Stimulated activated CD8-positive, alpha-beta memory T cell treated with anti-CD3 and anti-CD28 coated beads, Interleukin-7, amount 100 ng/mL, for 48 hours (primary cell): ENCODE measurements at places on chromosomes 6 and 20.

DNA sequence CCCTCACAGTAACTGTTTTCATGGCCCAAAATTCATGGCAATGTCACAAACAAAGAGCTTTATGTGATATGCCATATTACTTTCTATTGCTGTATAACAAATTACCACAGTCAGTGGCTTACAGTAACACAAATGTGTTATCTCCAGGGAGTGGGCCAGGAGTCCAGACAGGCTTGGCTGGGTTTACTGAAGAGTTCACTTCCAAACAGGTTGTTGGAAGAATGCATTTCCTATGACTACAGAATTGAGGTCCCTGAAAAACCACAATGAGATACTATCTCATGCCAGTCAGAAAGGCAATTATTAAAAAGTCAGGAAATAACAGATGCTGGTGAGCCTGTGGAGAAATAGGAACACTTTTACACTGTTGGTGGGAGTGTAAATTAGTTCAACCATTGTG is 431.9 kb downstream of the PKHD1 start:
- DNase-seq: no peak

DNA sequence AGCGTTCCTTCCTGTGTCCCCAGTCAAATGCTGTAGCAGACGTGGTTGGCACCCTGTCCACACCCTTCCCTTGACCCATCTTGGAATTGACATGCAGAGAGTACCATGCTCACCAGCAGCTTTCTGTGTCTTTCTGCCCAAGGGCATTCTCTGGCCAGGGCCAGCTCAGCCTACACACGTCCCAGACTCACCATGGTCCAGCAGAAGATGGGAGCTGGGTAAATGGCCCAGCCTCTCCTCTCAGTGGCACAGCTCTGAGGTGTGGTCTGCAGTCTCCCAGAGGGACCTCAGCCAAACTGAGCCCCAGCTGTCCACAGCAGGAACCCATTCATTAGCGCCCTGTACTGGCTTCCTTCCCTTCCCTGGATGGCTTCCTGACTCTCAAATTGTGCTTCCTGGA is 31.1 kb upstream of the BLCAP start:
- no peak for DNase-seq

- no peak for DNase-seq
These were observed 108.0 kb downstream of the SYNDIG1 start for GRCh38 chr20:24577271-24577909.

- DNase-seq: no peak
These were observed 193.5 kb downstream of the SLC24A3 start for GRCh38 chr20:19405958-19406357.

DNA sequence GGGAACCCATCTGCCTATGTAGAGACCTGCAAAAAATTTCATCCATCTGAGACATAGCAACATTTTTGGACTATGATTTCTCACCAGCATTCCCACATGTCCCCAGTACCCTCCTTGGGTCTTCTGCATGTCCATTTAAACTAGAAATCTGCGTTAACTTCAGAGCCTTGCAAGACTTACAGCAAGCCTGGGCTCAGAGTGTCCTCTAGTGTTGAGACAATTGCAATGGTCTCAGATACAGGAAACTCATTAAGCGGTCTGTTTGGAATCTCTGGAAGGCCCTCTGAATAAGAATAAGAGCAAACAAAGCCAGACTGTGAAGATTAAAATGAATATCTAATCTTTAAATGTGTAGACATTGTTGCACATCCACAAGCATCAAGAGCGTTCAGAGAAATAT is 20.5 kb upstream of the PI3 start:
- no peak for DNase-seq

GRCh38 chr6:35391240-35391968 is 49.0 kb downstream of the PPARD start:
- DNase-seq: no peak

DNA sequence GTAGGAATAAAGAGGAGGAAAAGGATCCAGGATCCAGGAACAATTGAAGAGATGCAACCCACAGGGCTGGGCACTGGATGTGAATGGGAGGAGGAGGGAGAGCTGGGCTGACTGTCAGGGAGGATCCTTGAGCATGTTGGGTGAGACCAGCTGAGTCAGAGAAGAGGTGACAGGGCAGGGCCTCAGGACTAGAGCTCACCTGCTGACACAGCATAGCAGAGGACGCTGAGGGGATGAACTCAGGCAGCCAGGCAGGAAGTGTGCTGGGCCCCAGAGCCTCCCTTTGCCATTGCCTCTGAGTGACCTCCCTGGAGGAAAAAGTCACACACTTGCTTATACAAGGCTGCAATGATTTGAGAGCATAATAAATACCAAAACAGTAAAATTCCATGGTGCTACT is 72.3 kb downstream of the ZNF133 start:
- no peak for DNase-seq

DNA sequence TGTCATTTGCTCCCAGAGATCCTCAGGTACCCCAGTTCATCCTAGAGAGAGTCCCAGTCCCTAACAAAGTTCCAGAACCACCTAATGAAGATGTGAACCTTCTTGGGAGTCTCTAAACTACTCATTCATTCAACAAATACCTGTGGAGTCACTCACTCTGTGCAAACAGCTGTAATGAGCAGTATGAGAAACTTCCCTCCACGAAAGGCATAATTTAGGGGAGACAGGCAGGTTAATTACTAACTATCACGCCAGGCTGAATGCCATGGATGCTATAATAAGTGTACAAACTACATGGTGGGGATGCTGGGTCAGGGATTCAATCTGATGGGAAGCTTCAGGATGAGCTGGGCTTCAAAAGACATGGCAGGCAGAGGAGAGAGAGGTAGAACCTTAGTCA is 70.1 kb upstream of the AFDN start:
- DNase-seq: no peak

DNA sequence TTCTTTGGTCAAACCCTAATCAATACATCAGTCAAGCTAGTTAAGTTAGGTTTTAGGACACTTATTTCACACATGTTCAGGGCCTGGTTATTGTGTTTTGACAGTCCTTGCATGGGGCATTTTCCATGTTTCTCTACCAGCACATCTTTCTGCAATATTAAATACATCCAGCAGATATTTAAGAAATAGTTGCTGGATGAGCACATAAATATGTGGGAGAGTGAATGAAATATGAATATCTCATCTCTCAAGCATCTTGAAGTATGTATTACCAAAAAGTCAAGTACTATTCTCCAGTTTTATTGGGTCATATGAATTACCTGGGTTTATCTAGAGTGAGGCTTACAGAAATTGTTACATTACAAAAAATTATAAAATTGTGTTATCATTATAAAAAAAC is 621.9 kb upstream of the GJE1 start:
- no peak for DNase-seq

DNA sequence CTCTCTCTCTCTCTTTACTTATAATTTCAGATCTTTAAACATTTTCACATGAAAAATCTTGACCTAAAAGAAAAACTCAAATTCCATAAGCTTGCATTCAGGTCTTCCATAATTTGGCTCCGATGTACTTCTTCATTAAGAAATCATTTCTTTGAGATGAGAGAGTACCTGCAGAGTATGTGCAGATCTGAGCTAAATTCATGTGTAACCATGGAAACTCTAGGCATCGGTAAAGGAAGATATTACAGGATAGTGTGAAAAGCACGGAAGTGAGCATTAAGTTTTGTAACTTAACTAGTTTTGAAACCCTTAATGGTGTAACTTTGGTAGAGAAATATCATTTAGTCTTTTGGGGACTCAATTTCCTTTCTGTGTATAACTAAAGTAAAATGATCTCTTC is 295.9 kb upstream of the SOX4 start:
- no peak for DNase-seq

GRCh38 chr20:25632940-25633790 is 9.4 kb upstream of the NANP start:
- no peak for DNase-seq

DNA sequence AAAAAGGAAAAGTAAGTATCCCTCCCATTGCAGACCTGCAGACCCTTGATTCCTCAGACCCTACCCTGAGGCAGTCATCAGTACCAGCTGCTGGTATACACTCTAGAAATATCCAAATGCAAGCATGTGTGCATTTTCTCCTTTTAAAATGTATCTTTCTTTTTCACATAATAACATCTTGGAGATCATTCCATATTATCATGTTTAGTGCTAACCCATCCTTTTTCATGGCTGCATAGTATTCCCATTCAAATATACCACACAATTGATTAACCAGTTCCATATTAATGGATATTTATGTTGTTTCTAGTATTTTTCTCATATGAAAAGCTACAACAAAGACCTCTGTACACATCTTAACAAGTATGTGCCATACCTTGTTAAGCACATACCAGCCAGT is 70.8 kb downstream of the BLOC1S5 start:
- DNase-seq: no peak

- DNase-seq: no peak
These were observed 85.8 kb upstream of the CCDC167 start for GRCh38 chr6:37585523-37585905.

DNA sequence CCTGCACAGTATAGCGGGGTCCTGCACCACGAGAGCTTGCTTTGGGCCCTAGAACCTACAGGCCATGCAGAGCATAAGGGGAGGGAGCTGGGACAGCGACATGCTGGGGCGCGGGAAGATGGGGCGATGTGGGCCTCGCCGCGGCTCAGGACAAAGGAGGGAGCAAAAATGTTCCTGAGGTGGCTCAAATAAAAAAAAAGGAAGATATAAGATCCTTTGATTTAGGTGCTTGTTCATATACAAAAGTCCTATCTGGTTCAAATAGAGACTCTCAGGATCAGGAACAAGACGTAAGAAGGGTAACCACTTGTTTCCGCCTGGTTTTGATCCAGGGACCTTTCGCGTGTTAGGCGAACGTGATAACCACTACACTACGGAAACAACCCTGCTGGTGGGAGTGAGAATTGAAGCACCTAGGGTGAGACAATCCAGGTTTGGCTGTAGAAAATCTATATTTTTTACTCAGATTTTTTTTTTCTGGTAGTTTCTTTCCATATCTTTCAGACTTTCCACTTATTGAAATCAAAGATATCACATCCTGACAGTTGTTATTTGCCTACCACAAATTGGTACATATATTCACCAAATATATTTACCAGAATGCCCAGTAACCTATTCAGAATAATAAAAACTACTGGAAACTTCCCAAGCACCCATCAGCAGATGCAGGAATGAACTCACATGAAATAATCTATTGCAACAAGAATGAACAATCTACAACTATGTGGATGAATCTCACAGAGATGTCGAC is 177.9 kb upstream of the ZNF184 start:
- DNase-seq: no peak

- no peak for DNase-seq
These were observed 45.1 kb downstream of the MAFB start for GRCh38 chr20:40643891-40644290.

- no peak for DNase-seq
These were observed 334.7 kb upstream of the RNF24 start for GRCh38 chr20:4350096-4350495.

DNA sequence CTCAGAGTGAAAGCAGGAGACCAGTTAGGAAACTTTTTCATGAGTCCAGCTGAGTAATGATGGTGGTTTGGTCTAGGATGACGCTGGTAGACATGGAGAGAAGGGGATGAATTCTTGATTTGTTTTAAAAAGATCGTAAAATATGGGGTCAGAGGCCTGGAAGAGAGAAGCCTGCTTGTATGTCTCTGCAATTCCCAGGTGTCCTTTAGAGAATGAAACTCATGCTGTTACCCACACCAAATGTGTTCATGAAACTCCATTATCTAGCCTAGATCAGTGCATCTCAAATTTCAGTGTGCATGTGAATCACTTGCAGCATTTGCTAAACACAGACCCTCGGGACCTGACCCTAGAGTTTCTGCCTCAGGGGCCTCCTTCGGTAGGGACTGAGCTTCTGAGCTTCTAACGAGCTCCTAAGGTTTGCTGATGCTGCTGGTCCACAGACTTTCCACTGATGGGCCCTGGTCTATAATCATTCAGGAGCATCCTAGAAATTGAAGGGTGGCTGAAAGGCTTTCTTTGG is 302.0 kb upstream of the PLCB4 start:
- no peak for DNase-seq

DNA sequence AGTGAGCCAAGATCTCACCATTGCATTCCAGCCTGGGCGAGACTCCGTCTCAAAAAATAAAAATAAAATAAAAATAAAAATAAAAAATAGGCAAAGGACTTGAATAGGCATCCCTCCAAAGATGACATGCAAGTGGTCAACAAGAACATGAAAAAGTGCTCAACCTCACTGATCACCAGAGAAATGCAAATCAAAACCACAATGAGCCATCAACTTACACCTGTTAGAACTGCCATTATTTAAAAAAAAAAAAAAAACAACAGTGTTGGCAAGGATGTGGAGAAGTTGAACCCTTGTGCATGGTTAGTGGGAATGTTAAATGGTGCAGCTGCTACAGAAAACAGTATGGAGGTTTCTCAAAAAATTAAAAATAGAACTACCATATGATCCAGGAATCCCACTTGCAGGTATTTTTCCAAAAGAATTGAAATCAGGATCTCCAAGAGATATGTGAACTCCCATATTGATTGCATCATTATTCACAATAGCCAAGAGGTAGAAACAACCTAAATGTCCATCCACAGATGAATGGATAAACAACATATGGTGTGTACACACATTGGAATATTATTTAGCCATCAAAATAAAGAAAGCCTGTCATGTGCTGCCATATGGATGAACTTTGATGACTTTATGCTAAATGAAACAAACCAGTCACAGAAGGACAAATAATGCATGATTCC is 2.8 kb downstream of the C20orf203 start:
- no peak for DNase-seq

DNA sequence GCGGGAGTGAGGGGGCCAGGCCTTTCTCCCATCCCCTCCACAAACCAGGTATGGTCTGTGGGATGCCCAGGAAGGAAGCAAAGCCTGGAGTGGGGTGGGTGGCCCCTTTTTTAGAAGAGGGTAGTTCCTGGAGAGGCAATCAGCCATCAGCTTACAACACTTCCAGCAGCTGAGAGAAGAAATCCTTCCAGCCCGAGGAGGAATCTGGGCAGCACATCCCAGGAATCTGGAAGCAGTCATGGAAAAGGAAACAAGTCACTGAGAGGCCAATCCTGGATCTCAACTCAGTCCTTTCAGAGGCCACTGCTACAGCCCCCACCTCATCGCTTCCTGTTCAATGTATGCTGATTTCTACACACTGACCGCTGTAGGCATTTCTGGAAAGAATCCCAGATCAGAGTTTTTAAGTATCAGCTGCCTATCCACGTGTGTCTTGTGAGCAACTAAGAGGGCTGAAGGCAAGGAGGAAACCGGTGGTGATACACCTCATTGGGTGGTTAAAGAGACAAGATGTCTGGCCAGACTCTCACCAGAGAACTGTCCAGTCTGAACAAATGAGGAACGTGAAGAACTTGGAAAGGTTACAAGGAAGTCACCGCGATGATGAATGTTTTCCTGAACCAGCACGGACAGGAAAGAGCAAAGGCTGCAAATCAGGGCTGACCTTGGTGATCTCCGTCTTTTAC is 92.9 kb upstream of the SHLD1 start:
- DNase-seq: no peak

- no peak for DNase-seq
These were observed 22.4 kb upstream of the SERINC3 start for GRCh38 chr20:44544263-44544662.

- no peak for DNase-seq
These were observed 32.8 kb downstream of the PSMB9 start for GRCh38 chr6:32886681-32887383.

GRCh38 chr20:25277941-25278521 is 30.1 kb downstream of the PYGB start:
- no peak for DNase-seq
